ENCODE measurements at places on chromosomes 7 and 10.

DNA sequence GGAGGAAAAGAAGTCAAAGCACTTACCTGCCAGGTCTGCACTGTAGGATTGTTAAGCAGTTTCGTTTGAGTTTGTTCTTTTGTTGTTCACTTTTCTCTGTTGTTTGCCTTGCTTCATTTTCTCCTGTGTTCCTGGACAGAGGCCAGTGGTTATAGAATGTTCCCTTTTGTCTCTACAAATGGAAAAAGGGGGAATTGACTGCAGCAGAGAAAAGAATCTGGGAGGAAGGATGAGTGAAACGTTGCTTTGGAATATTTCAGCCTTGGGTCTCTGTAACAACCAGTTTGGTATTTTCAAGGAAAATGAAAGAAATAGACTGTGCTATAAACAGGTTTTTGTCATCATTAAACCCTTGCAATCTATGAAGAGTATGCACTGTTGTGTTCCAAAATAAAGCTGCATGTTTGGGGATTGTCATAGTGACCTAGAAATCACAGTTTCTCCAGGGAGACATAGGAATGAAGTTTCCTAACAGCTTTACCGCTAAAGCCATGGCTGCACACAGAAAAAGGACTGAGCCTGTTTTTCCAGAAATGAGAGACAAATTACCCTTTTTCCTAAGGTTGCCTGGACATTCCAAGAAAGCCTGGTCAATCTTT lies 60.8 kb upstream of the HABP2 start:
- DNase-seq = no peak

- DNase-seq = no peak
Observed at GRCh38 chr10:6171881-6172695, 30.6 kb upstream of the PFKFB3 start.

- DNase-seq = no peak
Observed at GRCh38 chr7:40499718-40500117, 364.9 kb downstream of the SUGCT start.

DNA sequence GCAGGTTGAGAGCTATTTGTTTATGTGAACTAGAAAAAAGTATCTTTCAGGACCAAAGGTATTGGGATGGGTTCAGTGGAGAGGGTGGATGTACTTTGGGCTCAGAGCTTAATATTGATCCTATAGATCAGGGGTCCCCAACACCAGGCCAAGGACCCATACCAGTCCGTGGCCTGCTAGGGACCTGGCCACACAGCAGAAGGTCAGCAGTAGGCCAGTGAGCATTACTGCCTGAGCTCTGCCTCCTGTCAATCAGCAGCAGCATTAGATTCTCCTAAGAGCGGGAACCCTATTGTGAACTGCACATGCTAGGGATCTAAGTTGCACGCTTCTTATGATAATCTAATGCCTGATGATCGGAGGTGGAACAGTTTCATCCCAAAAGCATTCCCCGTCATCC lies 115.8 kb upstream of the WDR11 start:
- DNase-seq = no peak

GRCh38 chr7:30428246-30429155 lies 50.1 kb downstream of the NOD1 start:
- no peak for DNase-seq

- peak; percentile 49 for DNase-seq
Observed at GRCh38 chr7:22452142-22452959, 47.6 kb downstream of the STEAP1B start.

DNA sequence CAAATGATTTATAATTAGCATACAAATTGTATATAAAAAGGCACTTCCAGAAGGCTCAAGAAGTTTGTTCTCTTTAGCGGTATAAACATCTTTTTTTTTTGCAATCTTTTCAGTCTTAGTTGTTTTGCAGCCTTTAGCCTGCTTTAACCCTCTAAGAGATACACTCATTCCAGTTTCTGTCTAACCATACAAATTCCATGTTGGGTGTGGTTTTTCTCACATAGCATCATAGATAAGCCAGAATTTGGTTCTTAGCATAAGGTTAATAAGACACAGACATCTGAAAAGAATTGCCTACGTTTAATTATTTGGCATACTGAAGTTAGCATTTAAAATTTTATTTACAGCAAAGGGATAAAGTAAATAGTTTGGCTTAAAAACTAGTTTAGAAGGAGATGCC lies 92.5 kb upstream of the NPVF start:
- no peak for DNase-seq

GRCh38 chr7:121167971-121168370 lies 160.8 kb upstream of the WNT16 start:
- DNase-seq = no peak

- DNase-seq = peak; percentile 26
Observed at GRCh38 chr7:131170440-131171271, 157.0 kb upstream of the MKLN1 start.

DNA sequence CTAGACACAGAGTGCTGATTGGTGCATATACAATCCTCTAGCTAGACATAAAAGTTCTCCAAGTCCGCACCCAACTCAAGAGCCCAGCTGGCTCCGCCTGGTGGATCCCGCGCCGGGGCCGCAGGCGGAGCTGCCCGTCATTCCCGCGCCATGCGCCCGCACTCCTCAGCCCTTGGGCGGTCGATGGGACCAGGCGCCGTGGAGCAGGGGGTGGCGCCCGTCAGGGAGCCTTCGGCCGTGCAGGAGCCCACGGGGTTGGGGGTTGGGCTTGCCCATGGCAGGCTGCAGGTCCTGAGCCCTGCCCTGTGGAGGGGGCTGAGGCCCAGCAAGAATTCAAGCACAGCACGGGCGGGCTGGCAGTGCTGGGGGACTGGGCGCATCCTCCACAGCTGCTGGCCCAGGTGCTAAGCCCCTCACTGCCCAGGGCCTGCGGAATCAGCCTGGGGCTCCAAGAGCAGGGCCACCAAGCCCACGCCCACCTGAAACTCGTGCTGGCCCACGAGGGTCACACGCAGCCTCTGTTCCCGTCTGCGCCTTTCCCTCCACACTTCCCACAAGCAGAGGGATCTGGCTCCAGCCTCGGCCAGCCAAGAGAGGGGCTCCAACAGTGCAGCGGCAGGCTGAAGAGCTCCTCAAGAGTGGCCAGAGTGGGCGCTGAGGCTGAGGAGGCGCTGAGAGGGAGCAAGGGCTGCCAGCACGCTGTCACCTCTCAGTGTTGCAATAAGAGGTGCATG lies 604.2 kb upstream of the POM121L12 start:
- no peak for DNase-seq

- DNase-seq = peak; percentile 60
Observed at GRCh38 chr10:125159486-125159931, 854 bp downstream of the CTBP2 start.

- no peak for DNase-seq
Observed at GRCh38 chr7:137996386-137996851, 5.5 kb downstream of the CREB3L2 start.

DNA sequence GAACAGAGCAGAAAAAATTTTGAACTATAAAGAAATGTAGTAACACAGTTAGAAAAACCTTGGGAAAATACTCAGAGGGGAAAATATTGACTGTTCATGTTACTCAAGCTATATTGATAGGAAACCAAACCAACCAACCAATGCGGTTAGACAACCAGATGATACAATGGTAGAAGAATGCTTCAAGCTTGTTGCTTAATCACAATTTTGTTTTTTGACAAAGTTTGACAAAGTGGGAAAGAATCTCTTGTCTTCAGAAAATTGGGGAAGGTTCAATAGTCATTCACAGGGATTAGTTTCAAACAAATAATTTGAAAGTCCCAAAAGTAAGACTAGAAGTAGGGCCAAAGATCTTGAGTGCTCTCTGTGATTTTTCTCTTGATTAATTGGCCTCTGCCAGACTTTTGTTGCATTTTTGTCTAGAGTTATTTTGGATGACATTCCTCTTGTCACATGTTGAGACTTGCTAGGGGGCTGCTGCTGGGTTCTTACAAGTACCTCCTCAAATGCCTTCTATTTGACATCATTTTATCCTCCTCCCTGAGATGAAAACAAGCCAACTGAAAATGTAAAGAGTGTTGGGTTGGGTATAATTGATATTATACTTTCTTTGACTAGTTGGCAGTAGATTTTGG lies 233.1 kb upstream of the PHYHIPL start:
- no peak for DNase-seq

DNA sequence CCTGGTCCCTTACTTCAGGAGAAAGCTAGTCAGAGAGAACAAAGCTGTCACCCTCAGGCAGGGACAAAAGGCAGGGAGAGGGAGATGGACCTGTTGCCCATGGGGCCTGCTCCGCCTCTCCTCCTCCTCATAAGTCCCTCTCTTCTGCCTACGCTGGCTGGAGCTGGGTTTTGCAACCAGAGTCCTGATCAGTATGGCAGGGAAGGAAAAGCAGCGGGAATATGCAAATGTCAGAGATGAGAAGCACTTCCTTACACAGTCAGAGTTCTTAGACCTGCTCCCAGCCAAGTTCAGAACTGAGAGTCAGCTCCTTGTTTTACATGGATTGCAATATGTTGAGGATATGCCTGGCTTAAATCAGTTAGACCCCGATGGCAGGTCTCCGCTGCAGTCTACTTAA lies 231.1 kb downstream of the ADAM12 start:
- DNase-seq = no peak

GRCh38 chr10:17023386-17024298 lies 106.0 kb downstream of the CUBN start:
- peak; percentile 55 for DNase-seq

DNA sequence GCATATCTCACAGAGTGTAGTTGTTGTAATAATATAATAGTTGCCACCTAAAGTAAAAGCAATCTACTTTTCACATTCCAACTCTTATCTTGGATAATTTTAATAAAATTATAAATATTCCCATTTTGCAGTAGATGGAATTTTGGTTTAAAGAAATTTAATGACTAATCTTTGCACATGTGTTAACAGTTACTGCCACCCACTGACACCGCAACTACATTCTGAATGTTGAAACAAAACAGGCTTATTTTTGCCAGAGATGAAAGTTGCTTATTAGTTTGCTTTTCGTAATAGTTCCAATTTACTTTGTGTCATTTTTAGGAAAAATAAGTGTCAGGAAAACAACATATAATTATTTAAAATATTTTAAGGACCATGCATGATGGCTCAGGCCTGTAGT lies 557.5 kb upstream of the PCDH15 start:
- DNase-seq = no peak

DNA sequence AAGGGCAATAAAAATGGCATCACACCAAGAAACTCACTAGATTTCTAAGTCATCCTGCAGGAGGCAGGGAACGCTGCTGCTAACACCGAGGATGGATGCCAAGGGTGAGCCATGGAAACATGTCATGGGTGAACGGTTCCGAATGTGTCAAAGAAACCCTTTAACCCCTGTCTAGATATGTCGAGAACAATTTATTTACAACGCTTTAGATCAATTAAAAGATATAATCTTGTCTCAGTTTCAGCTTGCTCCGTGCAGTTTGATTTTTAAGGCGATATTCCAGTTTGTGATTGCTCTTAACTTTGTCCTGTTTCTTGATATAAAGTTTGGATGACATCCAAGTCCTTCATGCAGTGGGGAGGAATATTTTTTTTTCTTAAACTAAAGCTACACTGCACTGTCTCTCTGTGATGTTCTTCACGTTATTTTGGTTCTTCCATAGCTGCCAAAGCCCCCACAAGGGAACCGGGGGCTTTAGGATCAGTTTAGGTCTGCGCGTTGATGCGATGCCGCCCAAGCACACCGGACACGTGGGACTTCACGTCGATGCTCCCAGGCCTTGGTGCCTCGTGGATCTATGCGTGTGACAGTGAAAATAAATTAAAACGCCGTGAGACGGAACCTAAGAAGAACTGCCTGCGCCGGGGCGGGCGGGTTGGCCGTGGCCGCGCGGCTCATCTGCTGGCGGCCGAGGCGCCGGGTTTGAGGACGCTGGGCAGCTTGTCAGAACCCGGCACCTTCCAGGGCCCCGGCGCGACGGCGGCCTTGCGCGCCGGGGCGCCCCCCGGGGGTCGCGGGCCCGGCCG lies 220.3 kb downstream of the PHTF2 start:
- DNase-seq = no peak

DNA sequence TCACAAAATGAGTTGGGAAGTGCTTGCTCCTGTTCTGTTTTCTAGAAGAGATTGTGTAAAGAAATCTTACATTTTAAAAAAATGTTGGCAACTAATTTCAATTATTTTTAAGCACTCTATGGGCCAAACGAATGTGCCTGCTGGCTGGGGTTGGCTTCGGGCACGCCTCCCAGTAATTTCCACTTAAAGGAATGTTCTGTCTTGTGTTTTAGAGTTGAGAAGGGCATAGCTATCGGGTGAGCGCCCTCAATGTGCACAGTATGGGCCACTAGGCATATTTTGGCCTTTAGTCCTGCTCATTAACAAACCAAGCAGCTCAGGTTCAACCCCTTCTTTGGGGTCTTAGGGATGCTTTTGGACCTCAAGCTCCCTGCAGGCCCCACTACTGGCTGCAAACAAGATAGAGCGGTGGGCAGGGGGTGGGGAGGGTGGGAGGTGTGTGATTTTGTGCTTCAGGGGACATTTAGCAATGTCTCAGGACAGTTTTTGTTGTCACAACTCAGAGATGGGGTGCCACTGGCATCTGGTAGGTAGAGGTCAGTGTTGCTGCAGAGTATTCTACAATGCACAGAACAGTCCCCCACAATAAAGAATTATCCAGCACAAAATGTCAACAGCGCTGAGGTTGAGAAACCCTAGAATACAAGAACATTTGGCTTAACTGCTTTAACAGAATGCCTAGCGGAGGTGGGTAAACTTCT lies 40.7 kb downstream of the TACC2 start:
- DNase-seq = no peak

Data from GM13976 (cell line).